Stimulated activated CD4-positive, alpha-beta T cell treated with anti-CD3 and anti-CD28 coated beads, TNF-alpha, amount 100 ng/mL, for 1 hour (primary cell): ENCODE measurements at places on chromosomes 3 and 15.

DNA sequence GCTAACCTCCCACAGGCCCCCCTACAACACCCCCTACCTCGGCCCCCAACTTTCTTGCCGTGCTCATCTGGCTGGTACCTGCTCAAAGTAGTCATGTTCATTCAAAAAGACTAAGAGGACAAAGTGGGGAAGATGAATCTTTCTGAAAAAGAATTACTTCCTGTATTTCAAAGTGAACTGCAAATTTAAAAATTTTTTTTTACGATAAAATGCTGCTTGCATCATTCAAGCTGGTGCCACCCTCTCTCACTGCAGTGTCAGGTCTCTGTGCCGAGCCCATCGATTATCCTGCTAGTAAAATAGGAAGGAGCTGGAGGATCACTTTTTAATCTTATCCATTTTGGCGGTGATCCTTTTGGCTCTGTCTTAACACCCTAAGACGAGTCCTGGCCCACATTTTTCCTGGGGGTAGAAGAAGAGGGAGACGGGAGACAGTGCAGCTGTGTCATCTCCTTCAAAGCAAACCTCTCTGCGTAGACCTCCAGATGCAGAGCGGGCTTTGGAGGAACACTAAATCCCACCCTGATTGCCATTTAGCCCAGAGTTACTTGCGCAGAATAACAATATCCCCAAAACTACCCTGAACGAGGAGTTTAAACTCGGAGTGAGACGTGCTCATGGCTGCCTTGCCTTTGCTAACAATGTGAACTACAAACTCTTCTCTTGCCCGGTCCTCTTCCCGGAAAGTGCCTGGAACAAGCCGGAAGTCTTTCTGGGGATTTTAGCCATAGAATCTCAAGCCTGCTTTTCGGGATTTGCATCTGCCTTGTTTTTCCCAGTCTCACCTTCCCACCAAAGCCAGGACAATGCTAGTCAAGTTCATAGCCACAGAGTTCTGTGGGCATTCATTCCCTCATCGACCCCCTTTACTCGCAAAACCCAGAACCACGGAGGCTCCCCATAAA, 66.2 kb upstream of the CGNL1 start:
- DNase-seq: no peak

DNA sequence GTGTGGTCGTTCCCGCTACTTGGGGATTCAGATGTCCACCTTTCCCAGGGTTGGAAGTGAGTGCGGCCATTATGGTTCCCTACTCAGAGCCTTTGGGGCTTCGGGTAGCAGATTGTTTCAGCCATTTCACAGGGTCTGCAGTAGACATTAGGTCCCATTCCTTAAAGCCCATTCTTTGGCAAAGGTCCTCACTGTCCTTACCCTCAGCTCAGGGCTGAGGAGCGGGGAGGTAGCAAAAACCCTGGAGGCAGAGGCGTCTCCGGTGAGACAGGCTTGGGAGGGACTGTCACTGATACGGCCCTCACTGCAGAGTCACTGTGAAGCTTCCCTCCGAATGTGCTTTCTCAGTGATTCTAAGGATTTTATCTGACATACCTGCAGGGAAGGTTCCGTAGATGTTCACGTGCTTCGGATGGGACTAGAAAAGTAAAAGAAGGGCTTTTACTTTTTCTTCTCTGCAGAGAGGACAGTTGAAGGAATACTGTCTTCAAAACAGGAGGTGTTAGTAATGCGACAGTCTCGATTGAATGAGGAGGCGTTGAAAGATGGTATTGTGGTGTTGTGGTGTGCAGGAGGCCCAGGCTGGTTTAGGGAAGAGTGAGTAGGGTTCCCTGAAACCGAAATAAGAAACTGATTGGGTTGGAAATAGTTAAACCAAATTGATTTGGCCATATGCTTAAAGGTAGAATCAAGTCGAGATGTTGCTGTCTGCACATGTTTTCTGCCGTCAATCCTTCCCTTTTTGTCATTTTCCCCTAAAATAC, 630 bp downstream of the ATP6V1A start:
- no peak for DNase-seq

- no peak for DNase-seq
Observed at GRCh38 chr3:176734146-176734545, 463.1 kb downstream of the TBL1XR1 start.

DNA sequence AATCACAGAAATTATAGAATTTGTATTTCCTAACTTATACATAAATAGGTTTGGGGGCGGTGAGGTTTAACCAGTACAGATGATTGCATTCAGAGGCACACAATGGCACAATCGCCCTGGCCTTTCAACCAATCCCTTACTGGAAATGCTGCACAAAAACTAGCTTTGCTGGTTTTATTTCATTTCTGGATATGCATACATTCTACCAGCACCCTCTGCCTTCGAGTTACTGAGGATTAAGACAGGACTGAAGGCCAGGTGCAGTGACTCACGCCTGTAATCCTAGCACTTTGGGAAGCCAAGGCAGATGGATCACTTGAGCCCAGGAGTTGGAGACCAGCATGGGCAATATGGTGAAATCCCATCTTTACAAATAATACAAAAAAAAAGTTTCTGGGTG, 336.1 kb downstream of the ARRDC4 start:
- DNase-seq: no peak

- no peak for DNase-seq
Observed at GRCh38 chr3:51441282-51442030, 50.4 kb downstream of the RBM15B start.

DNA sequence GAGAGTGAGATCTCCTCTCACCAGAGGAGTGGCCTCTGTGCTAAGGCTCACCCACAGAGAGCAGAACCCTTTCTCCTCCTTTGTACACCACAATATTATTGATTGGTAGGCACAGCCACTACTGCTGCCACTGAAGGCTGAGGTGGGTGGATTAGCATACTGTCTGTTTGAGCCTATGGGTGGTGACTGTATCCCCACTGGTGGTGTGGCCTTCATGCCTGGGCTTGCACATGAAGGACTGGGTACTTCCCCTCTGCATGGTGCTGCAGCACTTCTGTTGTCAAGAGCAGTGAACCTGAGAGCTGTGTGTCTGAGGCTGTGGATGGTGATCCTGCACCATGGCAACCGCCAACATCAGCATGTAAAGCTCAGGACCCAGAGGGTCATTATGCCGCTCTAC, 35.7 kb upstream of the NECTIN3 start:
- no peak for DNase-seq

DNA sequence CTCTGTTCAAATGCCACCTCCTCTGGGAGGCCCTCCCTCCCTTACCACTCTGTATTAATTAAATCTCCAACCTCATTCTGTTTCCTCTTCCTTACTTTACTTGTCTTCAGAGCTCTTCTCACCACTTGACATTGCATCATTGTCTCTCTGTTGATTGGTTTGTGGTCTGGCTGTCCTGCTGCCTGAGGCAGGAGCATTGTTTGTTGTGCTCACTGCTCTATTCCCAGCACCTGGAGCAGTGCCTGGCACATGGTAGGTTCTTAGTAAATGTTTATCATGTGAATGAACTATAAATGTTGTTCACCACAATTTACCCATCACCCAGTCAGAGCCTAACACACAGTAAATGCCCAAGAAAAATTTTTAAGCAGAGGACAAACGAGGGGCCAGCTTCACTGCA, 6.7 kb upstream of the BFSP2 start:
- DNase-seq: no peak

DNA sequence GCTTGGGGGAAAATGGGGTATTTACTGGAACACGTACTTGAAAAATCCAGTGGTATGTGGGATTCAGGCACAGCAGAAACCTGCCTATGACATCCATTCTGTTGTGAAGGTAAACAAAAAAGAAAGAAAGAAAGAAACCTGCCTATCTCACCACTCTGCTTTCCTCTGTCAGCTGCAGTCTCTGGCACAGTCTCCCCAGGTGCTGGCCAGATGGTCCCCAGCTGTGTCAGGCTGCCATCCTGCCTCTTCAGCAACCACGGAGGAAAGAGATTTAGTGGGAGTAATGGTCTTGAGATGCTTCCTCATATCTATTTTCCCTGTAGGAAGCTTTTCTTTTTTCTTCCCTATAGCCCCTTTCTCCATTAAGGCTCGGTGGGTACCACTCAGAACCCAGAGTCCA, 2.5 kb upstream of the PXYLP1 start:
- DNase-seq: no peak
